ENCODE measurements at places on chromosomes 2 and 18. TPM values are rescaled to one million over a fixed set of nuclear protein-coding genes. Genes with fewer than 3 reads are reported as not detected.

DNA sequence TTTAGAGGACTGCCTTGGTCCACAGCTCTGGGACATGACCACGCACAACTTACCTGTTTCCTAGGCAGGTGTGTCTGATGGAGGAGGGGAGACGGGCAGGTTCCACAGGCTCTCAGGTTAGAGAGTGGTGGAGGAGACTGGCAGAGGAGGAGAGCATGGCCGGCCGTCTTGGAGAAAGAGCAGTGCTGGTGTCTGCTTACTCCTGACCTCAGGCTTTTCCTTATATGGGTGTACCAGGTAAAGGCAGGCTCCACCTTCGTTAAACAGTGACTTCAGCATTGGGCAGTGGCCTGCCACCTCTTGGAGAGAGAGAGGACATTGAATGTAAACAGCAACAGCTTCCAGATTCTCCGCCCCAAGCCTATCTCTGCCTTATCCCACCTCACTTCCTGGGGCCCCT lies at the start of gene CAPN13:
CAPN13 (minus strand) TSS at position 198 of the 400 bp plus-strand sequence. CDS start 20,121 bp downstream, outside the sequence.
- DNase-seq = no peak

- DNase-seq = no peak
Measured at GRCh38 chr2:65103013-65103715, 26.7 kb downstream of the RAB1A start.

DNA sequence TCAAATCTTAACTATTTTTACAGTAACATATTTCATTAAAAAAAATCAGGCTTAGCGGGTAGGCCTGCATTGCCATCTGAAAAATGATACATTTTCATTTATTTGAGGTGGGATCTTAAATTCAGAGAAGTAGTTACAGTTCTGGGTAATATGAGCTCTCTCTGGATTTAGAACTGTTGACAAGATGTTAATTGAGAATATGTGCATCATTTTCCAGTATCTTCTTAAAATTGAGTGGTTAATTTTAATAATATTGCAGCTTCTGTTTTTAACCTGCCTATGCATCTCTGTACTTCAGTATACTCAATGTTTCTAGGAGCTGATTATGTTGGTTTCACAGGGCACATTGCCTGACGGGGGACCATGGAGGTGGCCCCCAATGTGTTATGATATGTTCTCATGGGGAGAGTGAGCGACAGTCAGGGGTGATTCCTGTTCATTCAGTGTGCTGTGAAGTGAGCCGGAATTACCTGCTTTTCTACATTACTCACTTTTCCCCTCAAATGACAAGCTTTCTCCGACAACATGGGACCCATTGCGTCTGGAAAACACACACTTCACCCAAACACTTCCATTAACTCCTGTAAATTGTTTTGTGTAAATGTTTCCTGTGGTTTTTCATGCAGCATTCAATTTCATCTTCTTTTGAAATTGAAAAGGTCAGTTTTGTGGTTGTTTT lies 406.2 kb downstream of the MTX2 start:
- no peak for DNase-seq

DNA sequence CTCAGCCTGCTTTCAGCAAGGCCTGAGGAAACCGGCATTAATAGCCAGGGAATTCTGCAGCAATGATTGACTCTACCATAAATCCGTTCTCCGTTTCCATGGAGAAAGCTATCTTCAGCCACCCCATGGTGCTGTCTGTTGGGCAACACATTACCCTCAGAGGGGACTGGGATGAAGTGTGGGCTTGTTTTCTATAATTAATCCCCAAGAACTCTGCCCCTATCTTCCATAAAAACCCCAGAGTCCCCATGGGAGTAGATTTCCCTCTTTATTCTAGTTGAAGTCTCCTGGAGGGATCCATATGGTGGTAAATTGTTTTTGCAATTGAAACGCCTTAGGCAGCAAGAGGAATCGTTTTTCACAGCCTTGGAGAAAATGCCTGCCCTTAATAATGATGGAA lies 9.2 kb downstream of the G6PC2 start:
- no peak for DNase-seq

The ARHGAP25 gene
- 0.42 TPM for total RNA-seq

The INHA gene
- total RNA-seq = 0.73 TPM

The SMAD7 gene
- total RNA-seq = 13.8 TPM

The C1GALT1C1L gene
- not detected for total RNA-seq

The CFC1 gene
- 0.31 TPM for total RNA-seq

The DLX1 gene
- not detected for total RNA-seq

GRCh38 chr18:77209587-77209986 lies 40.1 kb upstream of the GALR1 start:
- DNase-seq = no peak

The MEP1B gene
- total RNA-seq = not detected

DNA sequence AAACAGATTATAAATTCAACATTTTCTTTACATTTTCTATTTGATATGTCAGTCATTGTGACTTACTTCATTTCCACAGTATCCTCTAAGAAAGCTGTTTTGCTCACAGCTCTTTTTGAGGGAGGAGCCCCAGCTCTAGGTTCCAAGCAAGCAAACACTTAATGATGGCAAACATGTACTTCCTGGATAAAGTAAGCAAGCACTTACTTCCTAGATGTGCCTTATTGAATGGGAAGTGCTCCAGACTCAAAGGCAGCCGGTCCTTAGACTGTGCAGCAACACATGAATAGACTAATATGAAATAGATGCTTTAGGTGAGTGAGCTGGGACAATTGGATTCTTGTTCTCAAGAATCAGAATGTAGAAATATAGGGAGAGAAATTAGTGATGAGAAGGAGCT lies 2149.8 kb upstream of the PIK3C3 start:
- DNase-seq = no peak

DNA sequence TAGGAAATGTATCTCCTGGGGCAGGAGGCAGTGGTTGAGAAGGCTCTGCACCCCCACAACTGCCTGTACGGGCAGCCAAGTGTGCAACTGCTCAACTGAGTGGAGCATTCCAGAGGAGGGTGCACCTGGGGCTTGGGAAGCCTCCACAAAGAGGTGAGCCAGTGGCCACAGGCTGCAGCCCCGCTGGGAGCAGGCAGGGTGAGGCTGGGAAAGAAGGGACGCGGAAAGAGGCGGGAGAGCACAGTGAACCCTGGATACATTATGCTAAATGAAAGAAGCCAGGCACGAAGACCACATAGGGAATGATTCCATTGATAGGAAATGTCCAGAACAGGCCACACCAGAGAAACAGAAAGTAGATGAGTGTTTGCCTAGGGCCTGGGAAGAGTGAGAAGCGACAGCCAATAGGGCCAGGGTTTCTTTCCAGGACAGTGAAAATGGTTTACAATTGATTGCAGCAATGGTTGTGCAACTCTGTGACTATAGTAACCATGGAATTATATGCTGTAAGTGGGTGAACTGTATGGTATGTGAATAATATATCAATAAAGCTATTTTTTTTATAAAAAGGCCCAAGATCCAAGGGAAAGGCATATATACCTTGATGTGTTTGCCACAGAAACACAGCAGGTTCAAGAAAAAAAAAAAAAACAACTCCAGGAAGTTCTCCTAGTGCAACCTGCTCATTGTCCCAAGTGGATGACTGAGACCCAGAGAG lies 82.4 kb downstream of the DDX1 start:
- DNase-seq = no peak

- DNase-seq = no peak
Measured at GRCh38 chr2:238202326-238203093, 985 bp downstream of the ILKAP start.

The UGT1A9 gene
- not detected for total RNA-seq

- no peak for DNase-seq
Measured at GRCh38 chr2:136327162-136327852, 209.4 kb upstream of the CXCR4 start.

DNA sequence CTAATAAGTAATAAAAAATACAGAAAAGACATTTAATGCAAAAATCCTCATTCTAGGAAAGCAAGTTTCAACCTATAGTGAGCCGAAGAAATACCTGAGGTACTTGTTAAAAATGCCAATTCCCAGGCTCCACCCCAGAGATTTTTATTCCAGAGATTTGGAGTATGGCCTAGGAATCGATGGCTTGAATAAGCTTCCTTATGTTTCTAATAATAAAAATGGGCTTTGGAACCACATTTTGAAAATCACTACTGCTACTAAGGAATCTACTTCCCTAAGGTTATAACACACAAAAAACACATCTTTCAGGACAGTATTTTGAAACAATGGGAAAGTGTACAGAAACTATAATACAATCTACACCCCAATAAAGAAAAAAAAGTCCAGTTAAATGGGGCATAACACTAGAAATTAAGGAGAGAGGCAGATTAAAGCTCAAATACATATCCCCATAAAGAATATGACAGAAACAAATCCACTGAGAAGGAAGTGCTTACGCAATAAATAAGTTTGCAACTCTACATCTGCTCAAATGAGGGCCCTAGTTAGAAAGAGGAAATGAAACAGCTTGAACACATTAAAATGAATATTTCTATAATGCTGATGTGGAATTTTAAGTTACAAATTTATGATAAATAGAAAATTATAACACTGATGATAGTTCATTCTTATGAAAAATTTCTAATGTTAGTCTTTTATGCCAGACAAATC lies 103.7 kb downstream of the EPB41L3 start:
- no peak for DNase-seq

The RSAD2 gene
- not detected for total RNA-seq

DNA sequence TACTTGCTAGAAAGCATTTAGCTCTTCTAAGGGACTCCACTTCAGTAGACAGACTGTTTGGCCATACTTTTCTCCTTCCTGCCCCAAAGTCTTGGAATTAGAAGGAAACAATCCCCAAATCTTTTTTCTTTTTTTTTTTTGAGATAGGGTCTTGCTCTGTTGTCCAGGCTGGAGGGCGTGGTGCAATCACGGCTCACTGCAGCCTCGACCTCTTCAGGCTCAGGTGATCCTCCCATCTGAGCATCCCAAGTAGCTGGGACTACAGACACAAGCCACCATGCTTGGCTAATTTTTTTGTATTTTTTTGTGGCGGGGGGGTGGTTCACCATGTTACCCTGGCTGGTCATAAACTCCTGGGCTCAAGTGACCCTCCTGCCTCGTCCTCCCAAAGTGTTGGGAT lies 6.2 kb upstream of the UGGT1 start:
- DNase-seq = no peak

The MOGAT1 gene
- 0.67 TPM for total RNA-seq

The ANKRD30BL gene
- not detected for total RNA-seq

DNA sequence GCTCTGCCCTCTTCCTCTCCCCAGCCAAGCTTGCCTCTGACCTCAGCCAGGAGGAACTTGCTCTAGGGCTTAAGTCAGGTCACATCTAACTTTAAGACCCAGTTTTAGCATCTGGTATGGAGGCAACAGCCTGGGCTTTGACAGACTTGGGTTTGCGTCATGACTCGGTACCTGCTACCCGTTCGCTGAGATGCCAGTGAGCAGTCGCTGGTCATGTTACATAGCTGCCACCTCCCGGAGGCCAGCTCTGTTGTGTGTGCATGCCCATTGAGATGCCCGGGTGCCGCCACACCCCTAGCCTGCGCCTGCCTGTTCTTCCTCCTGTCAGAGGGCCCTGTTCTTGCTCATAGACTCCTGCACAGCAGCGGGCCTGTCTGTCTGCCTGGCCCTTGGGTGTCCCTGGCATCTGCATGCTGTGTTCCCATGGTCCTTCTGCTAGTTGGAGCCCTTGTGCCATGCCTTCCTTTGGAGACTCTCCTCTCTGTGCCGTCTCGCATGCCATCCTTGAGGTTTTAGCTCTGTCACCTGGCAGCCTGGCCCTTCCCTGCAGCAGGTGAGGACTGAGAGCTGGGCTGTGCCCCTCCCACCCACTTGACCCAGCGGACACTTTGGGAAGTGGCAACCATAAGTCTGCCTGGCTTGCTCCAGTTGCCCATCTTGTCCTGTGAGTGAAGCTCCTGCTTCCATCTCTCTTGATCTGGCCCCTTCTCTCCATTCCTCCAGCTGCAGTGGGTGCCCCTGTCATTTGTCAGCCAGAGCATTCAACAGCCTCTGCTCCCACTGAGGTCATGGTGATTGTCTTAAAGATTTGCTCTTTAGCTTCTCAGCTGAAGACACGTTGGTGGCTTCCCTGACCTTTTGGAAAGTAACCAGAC lies 24.9 kb downstream of the ASAP2 start:
- peak; percentile 36 for DNase-seq

The DPP10 gene
- total RNA-seq = 5.4 TPM
